ENCODE measurements at places on chromosomes 5 and 9.

GRCh38 chr9:109171926-109172325 is 4.9 kb upstream of the FRRS1L start:
- DNase-seq: no peak

DNA sequence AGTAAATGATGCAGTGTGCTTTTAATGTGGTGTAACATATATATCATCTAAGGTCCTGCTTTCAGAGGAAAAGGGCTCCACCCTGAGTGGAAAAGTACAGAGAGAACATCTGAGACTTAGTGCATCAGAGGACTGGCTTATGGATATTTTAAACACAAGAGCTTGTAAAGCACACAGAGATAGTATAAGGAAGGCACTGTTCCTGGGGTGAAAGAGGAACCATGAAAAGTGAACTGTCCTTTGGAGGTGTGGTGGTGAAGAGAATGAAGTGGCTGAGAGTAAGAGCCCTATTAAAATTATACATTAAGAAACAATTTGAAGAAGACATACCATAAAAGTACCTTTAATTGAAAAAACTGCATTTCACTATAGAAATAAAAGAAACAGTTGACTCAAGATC is 68.9 kb downstream of the CSF2 start:
- DNase-seq: no peak

DNA sequence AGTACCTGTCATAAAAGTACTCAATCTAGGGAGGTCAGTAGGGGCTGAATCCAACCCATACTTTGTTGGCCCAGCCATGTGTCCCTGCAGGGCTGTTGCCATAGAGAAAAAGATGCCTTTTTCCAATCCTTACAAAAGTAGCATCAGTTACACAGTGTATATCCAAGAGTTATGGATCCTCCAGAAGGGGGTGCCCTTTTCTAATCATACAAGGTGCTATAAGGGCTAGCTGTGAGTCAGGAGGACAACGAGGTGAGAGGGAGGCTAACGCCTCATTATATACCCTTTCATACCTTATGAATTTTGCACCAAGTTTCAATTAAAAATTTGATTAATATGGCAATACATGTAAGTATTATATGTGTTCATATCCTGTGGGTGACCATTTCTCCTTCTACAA is 4.8 kb downstream of the KIAA0825 start:
- no peak for DNase-seq

DNA sequence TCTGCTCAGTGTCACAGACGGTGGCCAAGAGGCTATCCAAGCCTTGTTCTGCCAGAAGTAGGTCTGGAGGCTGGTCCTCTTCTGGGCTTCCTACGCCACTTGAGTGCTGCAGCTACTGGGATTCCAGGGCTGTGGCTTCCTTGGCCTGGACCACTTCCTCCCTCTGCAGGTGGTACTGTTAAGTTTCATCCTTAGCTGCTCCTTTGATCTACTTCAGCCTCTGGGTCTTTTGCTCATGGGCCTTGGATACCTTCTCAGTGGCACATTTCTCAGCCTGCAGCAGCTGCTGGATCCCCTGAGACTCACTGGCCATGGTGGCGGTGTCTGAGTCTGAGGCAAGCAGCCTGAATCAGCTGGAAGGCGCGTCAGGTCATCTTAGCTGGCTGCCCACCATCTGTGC is 10.3 kb downstream of the CNOT8 start:
- no peak for DNase-seq

- no peak for DNase-seq
These were observed 45.9 kb downstream of the EHMT1 start for GRCh38 chr9:137664676-137665075.

- DNase-seq: no peak
These were observed 115.1 kb upstream of the ZNF366 start for GRCh38 chr5:72622170-72622760.

- DNase-seq: no peak
These were observed 118.6 kb downstream of the ARRDC3 start for GRCh38 chr5:91264311-91265051.

DNA sequence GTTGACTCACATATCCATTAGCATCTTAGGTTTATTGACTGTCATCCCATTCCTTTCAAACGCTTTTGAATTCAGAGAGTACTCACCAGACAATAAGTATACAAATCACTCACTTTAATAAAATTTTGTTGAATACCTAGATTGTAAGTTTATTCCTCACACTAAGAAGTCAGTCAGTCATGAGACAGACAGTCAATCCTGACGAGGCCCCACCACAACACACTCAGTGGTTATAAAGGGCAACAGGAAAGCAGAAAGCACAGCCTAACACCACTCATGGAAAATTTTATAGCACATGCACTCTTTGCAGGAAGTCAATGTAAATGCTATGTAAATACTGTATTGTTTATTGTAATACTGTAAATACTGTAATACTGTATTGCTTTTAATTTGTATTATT is 176.3 kb upstream of the PTGER4 start:
- DNase-seq: no peak

- peak; percentile 96 for DNase-seq
These were observed 42.5 kb downstream of the SLIT3 start for GRCh38 chr5:169258372-169259000.

GRCh38 chr5:15442193-15442570 is 57.8 kb upstream of the FBXL7 start:
- no peak for DNase-seq

GRCh38 chr5:6436715-6437331 is 11.8 kb upstream of the UBE2QL1 start:
- no peak for DNase-seq

- DNase-seq: no peak
These were observed 119.6 kb downstream of the SGCD start for GRCh38 chr5:156446526-156446925.

- no peak for DNase-seq
These were observed 7.3 kb downstream of the BHMT2 start for GRCh38 chr5:79076819-79077218.

DNA sequence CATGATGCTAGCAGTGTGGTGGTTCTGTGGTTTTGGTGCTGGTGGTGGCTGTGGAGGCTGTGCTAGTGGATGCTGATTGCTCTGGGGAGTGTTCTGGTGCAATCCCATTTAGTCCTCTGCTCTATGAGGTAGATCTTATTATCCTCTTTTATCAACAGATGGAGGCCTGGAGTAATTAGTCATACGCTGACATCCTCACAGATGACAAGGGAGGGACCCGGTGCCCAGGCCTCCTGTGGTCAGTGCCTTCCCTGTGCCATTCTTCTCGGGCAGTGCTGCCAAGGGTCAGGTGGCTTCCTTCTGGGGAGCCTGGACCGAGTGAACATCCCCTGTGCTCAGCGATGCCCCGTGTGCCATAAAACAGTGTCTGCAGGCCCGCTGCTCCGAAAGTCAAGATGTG is 74.5 kb downstream of the COL5A1 start:
- DNase-seq: no peak

DNA sequence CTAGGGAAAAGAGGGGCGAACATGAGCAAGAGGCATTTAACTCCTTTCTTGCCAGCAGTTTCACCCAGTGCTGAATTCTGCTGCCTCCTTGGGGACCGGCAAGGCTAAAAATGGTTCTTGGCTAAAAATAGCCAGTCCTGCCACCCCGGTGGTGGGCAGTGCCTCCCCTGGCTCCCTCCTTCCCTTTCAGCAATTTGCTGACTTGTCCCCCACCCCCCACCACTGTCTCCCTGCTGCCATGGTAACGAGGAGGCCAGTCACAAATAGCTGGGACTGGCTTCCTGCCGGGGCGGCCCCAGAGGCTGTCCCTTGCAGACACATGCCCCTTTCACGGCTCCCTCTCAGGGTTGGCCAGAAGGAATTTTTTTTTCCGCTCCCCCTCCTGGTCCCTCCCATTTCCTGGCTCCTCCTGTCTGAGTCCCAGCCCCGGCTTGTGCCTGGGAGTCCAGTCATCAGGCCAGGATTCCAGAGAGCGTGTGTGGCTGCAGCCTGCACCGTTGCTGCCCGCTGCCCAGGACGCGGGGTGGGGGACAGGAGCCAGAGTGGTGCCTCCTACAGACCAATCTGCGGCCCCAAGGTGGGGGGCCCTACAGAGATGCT is 130.3 kb downstream of the RGS3 start:
- peak; percentile 97 for DNase-seq

GRCh38 chr9:116800074-116800473 is 113.0 kb downstream of the TRIM32 start:
- no peak for DNase-seq

- no peak for DNase-seq
These were observed 44.4 kb upstream of the CTNNA1 start for GRCh38 chr5:138708791-138709190.

DNA sequence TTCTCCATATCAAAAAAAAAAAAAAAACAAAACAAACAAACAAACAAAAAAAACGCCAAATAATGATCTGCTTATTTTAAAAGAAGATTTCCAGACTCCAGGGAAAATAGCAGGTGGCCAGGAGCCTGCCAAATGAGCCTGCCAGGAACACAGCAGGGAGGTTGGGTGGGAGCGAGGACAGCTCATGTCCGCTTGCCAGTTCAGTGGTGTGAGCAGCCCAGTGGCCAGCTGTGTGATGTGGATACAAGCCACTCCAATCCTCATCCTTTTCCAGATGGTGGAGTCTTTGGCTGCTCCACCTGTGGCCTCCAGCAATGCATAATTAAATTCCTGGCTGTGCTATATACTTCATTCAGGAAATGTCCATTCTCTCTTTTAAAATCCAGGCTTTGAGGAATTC is 1025.1 kb upstream of the C9orf72 start:
- no peak for DNase-seq

- no peak for DNase-seq
These were observed 14.9 kb downstream of the DEPDC1B start for GRCh38 chr5:60685028-60685427.

DNA sequence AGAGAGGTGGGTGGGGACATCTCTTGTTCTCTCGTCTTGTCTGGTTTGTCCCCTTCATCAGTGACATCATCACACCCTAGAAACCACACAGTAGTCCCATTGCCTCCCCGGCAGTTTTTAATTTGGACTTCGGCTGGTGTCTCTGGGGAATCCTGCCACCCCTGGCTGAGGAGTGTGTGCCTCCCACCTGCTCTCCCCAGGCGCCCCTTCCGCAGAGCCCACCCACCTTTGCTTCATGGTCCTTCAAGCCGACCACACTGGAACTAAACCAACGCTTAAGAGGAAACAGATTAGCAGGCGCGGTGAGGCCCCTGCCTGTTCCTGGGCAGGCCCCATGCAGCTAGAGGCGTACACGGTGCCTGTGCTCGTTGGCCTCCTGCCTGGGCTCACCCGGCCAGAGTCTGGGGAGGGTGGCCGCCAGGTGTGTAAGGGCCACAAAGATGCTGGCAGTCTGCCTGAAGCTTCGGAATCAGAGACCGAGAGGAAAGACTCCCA is 107.6 kb upstream of the SPRY4 start:
- no peak for DNase-seq

- DNase-seq: no peak
These were observed 63.7 kb downstream of the GLIS3 start for GRCh38 chr9:4235871-4236804.

- no peak for DNase-seq
These were observed 109.1 kb upstream of the CTNND2 start for GRCh38 chr5:12013351-12013750.

DNA sequence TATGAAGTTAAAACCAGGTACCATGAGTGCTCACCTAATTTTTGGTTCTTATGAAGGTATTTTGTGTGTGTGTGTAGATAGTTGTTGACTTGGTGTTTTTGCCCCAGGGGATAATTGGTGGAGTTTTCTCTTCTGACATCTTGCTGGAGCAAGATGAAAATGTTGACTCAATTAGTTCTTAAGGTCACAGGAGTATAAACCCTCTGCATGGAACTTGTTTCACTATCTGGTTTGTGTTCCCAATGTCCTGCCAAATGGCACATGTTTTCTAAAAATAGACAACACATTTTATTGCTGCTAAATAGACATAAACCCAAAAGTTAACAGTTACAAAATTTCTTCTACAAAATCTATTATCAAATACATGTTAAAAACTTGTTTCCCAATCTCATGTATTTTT is 180.9 kb downstream of the FAM170A start:
- no peak for DNase-seq

DNA sequence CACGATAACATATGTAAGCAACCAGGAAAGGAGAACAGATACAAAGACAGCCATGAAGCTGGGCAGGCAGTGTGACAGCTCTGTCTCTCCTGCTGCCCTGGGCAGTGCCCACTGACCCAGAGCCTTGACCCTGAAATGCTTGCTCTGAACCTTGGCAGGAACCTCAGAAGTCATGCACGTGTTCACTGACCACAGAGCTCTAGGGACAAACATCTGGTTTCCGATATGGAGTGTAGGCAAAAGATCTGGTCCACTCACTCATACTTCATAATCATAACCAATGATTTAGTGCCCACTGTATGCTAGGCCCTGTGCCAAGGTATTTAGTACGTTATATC is 102.6 kb downstream of the FSTL4 start:
- no peak for DNase-seq

DNA sequence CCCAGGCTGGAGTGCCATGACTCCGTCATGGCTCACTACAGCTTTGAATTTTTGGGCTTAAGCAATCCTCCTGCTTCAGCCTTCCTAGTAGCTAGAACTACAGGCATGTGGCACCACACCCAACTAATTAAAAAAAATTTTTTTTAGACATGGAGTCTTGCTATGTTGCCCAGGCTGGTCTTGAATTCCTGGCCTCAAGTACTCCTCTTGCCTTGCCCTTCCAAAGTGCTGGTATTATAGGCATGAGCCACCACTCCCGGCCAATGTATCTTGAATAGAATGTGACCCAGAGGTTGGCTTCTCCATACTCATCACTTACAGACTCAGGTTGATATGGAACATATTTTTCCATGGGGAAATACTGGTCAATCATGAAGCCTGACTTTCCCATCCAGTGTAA is 51.2 kb upstream of the JAK2 start:
- DNase-seq: no peak

- no peak for DNase-seq
These were observed 64.7 kb downstream of the BRINP1 start for GRCh38 chr9:119304555-119304954.

DNA sequence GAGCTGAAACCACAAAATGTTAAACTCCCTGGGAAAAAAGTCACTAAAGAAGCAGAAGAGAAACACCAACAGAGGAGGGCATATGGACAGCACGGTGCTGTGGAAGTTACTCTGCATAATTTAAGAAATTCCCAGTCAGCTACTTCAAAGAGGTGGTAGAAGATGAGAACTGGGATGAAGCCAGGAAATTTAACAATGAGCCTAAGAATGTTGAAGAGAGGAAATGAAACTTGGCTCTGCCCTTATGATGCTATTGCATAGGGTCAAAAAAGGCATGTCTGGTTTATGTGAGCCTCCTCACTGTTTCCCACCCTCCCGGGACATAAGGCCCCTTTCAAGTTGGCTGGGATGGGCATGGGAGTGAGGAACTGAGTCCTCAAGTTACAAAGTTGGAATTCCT is 25.4 kb upstream of the SNX18 start:
- no peak for DNase-seq

DNA sequence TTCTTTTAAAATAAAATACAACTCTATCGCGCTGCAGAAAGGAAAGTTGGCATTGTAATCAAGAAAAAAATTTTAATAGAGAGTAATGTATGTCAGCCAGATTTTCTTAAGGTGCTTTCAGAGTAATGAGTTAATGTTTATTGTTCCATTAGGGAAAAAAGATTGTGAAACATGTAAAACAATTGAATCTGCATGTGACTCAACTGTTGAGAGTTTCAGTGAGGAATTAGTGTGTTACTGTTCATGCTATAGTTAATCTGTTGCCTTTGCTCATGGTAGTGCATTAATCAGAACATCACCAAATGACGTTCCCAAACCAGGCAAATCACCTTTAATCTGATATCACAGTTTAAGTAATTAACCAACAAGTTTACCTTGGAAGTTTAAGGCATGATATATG is 600.5 kb downstream of the NR2F1-AS1 start:
- no peak for DNase-seq

- no peak for DNase-seq
These were observed 4.5 kb downstream of the ST6GALNAC4 start for GRCh38 chr9:127912296-127912695.

All from GM04503 (cell line).